Hematopoietic multipotent progenitor cell treated with erythropoietin and hydrocortisone succinate and interleukin-3 and kit ligand, for 4 days (in vitro differentiated cells): ENCODE measurements at places on chromosomes 5 and 9.

DNA sequence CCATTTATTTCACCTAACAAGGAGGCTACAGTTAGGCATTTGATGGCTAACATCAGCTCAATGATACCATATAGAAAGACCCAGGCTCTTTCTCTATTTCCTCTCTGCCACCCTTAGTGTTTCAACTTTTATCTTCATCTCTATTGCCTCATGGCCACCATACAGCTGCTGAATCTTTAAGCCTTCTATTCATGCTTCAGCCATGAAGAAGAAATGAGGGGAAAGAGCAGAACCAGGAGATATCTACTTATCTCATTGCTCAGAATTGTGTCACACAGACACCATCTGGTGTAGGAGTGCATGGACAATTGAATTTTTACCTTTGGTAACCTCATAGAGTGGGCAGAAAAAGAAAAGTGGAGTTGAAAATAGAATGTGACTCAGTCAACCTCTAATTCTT is 6.7 kb downstream of the GAPT start:
- peak; percentile 55 for DNase-seq

DNA sequence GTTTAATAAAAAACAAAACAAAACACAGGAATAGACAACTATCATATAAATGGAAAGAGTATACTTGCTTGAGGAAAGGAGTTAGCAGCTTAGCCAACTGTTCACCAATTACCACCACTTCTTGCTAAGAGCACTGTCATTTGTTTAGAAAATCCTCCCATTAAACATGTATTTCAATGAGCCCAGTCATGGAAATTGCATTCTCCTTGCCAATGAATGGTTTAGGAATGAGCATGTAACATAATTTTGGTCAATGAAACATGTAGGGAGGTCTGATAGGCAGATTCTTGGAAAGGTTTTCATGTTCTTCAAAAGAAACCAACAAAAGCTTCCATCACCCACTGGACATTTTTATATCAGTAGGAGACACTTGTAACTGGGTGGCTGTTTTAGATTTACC is 502.8 kb upstream of the PAPPA start:
- no peak for DNase-seq

- DNase-seq = peak; percentile 12
These were observed 522.9 kb upstream of the DAB2 start for GRCh38 chr5:39947657-39948056.

GRCh38 chr5:101278917-101279316 is 375.8 kb upstream of the ST8SIA4 start:
- DNase-seq = no peak

DNA sequence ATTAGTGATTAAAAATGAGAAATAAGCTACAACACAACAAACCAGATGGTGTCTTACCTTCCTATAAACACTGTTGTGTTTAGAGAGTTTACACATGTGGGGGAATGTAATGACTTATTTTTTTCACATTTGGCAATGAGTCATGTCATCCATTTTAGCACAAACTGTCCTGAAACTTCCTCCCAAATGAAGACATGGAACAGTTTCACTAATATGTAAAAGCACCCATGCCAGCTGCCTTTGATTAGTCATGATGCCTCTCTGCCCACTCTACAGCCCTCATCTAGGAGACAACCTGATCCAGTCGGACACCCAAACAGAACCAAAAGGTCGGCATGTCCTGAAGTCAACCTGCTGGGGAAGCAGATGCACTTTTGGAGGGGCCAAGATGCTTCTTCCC is 98.2 kb downstream of the SEMA5A start:
- DNase-seq = no peak

- peak; percentile 21 for DNase-seq
These were observed 186.3 kb downstream of the TLE4 start for GRCh38 chr9:79757881-79758669.

GRCh38 chr9:18333157-18333556 is 140.8 kb upstream of the ADAMTSL1 start:
- DNase-seq = no peak

- no peak for DNase-seq
These were observed 43.7 kb downstream of the FAF2 start for GRCh38 chr5:176491901-176492300.

GRCh38 chr9:111456529-111456928 is 27.7 kb downstream of the ECPAS start:
- no peak for DNase-seq

GRCh38 chr9:112445196-112445595 is 41.4 kb upstream of the KIAA1958 start:
- no peak for DNase-seq

DNA sequence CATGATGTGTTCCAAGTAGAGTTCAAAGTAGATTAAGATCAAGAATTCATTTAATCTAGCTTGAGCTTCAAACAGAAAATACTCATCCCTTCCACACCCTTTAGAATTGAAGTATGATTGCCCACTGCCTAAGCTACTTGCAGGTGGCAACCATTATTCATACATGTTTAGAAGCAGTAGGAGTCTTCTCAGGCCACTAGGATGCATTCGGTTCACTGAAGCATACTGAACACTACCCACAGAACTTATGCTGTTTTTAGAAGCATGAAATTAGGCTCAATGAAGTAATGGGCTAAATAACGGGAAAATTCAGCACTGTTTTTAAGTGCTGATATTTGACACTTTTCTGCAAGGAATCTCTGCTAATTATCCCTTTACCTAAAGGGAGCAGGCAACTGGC is 263.4 kb downstream of the DEPDC1B start:
- no peak for DNase-seq

DNA sequence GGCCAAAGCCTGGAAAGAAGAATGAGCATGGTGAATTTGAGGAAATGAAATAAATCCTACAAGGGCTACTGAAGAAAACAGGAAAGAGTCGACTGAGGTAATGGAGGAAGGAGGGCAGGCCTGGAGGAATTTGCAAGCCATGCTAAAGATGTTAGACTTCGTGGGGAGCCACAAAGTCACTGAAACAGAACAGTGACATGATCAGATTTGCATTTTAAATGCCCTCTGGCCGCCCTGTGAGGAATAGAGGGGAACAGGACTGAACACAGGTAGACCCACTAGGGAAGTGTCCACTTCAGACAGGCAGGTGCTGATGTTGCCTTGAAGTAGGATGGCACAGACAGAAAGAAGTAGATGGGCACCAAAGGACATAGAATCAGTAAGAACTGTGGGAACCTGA is 42.8 kb upstream of the RLN1 start:
- no peak for DNase-seq
